ENCODE measurements at places on chromosomes 2 and 18.

DNA sequence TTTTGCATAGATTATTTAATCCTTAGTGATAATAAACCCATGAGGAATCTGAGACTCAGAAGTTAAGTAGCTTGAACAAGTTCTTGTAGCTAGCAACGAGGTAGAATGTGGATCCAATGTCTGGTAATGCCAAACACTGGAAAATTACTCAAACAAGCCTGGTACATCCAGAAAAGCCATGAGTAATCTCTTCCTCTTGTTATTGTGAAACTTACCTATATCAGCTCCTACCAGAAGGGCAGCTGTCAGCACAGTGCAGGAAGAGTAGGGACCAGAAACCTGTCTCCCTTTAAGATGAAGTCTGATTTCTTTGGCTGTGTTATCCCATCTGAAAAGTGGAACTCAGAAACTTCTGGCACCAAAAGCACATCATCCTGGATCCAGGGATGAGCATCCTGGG is 7.7 kb upstream of the SERPINB8 start:
- no peak for DNase-seq

GRCh38 chr18:79625195-79625923 is 54.2 kb upstream of the CTDP1 start:
- no peak for DNase-seq

- DNase-seq, result no peak
These were observed 35.8 kb upstream of the ZNF804A start for GRCh38 chr2:184562532-184562931.

- DNase-seq, result no peak
These were observed 101.1 kb downstream of the DPP4 start for GRCh38 chr2:161972866-161973265.

DNA sequence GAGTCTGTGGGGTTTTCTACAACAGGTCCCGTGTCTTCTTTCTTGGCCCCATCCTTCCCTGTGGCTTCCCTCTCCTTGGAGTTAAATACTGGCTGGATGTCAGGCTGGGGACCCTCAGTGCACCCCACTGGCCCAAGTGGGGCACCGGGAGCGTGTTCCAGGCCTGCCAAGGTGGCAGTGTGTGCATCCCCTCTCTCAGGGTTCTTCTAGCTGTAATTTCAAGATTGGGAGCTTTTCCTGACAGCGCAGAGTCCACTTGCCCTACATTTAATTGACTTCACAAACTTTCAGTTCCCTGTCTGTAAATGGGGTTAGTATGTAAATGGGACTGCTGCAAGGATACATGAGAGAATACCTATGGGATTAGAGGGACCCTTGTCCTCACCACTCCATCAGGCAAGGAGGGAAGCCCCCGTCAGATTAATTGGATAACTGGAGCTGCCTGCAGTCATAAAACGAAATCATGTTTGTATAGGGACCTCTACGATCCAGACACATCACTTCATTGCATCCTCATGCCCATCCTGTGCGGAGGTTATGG is 66.6 kb downstream of the IL1R2 start:
- no peak for DNase-seq

DNA sequence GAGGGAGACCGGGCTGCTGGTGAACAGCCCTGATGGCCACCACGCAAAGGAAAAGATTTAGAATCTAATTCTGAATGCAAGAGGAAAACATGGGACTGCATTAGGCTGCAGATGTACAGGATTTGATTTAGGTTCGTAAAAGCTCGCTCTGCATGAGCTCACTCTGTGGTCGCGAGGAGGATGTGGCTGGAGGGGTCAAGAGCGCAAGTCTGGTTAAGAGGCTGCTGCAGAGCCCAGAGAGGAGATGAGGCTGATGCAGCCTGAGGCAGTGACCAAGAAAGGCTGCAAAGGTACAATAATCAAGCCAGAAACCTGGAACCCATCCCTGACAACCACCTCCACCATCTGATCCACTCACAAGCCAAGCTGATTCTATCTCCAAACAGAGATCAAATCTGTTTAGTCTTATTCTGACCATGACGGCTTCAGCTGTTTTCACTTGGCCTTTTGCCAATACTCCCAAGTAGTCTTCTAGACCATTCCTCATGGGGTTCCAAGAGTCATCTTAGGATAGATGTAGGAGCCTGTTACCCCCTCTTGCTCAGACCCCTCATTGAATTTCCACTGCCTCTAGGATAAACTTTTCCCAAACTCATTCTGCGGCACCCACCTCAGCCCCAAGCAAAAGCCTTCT is 58.9 kb upstream of the ARL4C start:
- no peak for DNase-seq

- DNase-seq, result no peak
These were observed 24.0 kb upstream of the GLI2 start for GRCh38 chr2:120711694-120712093.

- DNase-seq, result no peak
These were observed 456.2 kb downstream of the SPAG16 start for GRCh38 chr2:213740453-213740852.
